ENCODE measurements at places on chromosomes 1 and 21. TPM values are rescaled to one million over a fixed set of nuclear protein-coding genes. Genes with fewer than 3 reads are reported as not detected.

The FCRL2 gene
- total RNA-seq, result not detected

The KCNN3 gene
- under 0.01 TPM for total RNA-seq

The MMEL1 gene
- total RNA-seq, result not detected

The ITLN1 gene
- not detected for total RNA-seq

The REN gene
- total RNA-seq, result 0.29 TPM

The OR10Z1 gene
- not detected for total RNA-seq

The FMOD gene
- total RNA-seq, result 0.29 TPM

The SPRR2F gene
- total RNA-seq, result not detected

The CCDC17 gene
- 1.1 TPM for total RNA-seq

The LAPTM5 gene
- not detected for total RNA-seq

The TEKT2 gene
- total RNA-seq, result not detected

The KCNJ15 gene
- 6.0 TPM for total RNA-seq

The UBIAD1 gene
- 10.7 TPM for total RNA-seq

The AVPR1B gene
- total RNA-seq, result not detected

The LMX1A gene
- total RNA-seq, result not detected

The BEND5 gene
- total RNA-seq, result not detected

The VWA1 gene
- 5.9 TPM for total RNA-seq

The EVA1B gene
- 366 TPM for total RNA-seq

The CYP4A22 gene
- not detected for total RNA-seq

The RNU1-2 gene
- under 0.01 TPM for total RNA-seq

The PYGO2 gene
- 20.4 TPM for total RNA-seq

The OR6K3 gene
- not detected for total RNA-seq

The ZBED6 gene
- total RNA-seq, result 23.4 TPM

The BRDT gene
- 2.1 TPM for total RNA-seq

The FMO5 gene
- 0.44 TPM for total RNA-seq

The KLHL20 gene
- 23.2 TPM for total RNA-seq

The MEX3A gene
- total RNA-seq, result 0.22 TPM

The PAFAH2 gene
- total RNA-seq, result 13.2 TPM

The GPR153 gene
- total RNA-seq, result 10.2 TPM
